ENCODE measurements at places on chromosomes 12 and 14.

DNA sequence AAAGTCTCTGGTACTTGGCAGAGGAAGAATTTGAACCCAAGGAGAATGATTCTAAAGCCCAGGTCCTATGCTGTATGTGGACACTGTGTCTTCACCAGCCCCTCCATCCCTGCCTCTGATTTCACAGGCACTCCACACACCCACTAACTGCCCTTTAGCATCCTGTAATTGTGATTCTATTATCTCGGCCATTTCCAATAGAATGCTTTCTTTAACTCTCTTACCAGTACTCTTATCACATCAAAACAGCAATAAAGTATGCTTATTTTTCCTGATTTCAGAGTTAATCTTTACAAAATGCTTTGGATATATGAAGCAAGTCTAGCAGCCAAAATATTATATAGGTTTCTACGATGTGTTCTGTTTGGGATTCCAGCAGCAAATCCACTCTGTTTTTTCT, 37.9 kb upstream of the BTG1 start:
- DNase-seq: no peak

GRCh38 chr12:49503674-49504180, 35.1 kb upstream of the KCNH3 start:
- DNase-seq: no peak

GRCh38 chr14:89000007-89000942, 175.8 kb downstream of the TTC8 start:
- DNase-seq: no peak

GRCh38 chr12:42182394-42182793, 37.7 kb upstream of the GXYLT1 start:
- DNase-seq: no peak

DNA sequence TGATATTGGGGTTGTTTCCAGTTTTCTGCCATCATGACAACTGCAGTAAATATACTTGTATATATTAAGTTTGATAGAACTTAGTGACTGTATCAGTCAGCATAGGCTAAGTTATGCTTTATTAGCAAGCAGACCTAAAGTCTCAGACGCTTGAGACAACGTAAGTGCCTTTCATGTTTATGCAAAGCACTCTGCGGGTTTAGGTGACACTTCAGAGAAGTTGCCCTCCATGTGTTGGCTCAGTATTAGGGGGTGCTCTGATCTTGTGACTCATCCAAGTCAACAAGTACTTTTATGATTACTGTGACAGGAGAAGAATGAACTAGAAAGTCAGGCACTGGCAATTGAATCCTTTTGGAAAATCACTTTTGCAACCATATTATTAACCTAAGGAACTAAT, 13.3 kb upstream of the OTOGL start:
- DNase-seq: no peak

- no peak for DNase-seq
These were observed 18.6 kb downstream of the BRF1 start for GRCh38 chr14:105282098-105282725.

DNA sequence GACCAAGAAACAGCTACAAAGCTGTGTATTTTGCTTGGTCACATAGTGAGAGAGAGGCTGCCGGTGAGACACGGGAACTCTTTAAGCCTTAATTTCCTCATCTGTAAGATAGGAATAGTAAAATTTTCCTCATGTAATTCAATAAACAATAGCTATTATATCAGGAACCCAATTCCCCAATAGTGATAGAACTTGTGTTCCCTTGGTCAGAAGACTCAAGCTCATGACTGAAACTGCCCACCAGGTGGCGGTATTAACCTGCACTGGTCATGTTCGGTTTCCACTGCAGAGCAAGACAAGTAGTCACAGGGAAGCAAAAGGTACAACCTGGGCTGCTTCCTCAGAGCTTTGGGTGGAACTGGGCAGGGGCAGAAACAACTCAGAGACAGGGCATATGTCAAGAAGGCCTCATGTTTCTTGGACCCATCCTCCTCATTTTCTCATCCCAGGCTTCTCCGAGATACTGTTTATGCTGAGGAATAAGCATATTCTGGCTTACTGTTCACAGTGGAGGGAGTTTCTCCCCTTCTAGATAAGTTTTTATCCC, 4.2 kb upstream of the AJUBA start:
- peak; percentile 82 for DNase-seq

DNA sequence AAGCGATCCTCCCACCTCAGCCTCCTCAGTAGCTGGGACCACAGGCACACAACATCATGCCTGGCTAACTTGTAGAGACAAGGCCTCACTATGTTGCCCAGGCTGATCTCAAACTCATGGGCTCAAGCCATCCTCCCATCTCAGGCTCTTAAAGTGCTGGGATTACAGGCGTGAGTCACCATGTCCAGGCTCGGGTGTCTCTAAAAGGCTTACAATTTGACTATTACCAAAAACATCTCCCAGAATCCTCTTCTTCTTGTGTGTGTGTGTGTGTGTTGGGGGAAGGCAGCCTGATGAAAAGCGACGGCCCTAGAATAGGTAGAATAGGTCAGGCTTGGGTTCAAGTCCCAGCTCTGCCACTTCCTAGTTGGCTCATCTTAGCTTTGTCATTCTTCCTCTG, 16.8 kb downstream of the MSI1 start:
- DNase-seq: no peak

GRCh38 chr12:43893670-43894069, 57.8 kb downstream of the TMEM117 start:
- no peak for DNase-seq

DNA sequence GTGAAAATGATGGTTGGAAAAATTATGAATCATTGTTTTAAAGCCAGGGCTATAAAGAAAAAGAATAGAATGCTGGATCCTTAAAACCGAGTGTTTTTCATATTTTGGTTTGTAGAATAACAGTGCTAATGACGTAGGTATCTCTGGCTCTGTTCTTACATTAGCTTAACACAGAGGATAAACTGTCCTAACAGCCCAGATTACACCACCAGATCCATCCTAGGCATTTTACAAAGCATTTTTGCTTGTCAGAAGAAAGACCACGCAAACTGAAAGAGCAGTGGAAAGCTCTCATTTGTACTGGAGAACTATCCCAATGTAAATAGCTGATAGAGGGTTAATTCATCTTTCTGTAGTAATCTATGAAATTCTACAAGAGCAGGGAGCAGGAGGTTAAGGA, 13.6 kb downstream of the IFT81 start:
- no peak for DNase-seq

GRCh38 chr12:470133-470532, 10.4 kb downstream of the B4GALNT3 start:
- no peak for DNase-seq

DNA sequence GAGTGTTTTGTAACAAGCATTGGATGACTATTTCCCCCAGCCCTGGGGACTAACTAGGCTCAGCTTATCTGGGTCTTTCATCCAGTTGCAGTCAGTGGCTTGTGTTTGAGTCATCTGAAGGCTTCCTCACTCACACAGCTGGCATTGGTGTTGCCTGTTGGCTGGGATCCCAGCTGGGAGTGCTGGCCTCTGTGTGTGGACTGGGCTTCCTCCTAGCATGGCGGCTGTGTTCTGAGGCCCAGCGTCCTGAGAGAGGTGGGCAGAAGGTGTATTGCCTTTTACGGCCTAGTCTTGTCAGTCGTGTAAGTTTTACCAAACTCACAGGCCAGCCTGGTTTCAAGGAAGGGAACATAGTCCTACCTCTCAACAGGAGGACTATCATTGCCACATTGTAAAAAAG, 28.3 kb upstream of the PPP2R5C start:
- DNase-seq: no peak

DNA sequence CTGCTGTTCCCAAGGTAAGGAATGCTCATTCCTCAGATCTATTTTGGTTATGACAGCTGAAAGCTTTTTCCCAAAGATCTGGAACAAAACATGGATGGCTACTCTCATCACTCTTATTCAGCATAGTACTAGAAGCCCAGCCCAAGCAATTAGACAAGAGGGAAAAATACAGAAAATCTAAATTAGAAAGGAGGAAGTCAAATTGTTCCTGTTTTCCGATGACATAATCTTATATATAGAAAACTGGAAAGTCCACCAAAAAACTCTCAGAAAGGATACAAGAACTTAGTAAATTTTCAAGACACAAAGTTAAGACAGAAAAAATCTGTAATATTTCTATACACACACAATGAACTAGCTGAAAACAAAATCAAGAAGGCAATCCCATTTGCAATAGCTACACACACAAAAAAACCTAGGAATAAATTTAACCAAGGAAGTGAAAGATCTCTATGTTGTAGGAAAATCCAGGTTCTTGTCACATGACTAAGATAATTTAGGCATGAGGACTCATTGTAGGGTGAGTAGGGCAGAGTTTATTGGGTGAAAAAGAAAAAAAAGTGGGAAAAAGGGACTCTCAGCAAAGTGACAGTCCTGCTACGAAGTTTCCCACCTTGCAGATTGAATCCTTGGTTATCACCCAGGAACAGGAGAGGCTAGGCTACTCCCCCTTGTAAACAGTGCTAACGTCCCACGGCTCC, 28.6 kb upstream of the KLRB1 start:
- DNase-seq: no peak

GRCh38 chr14:36362648-36363047, 42.2 kb upstream of the MBIP start:
- DNase-seq: no peak

DNA sequence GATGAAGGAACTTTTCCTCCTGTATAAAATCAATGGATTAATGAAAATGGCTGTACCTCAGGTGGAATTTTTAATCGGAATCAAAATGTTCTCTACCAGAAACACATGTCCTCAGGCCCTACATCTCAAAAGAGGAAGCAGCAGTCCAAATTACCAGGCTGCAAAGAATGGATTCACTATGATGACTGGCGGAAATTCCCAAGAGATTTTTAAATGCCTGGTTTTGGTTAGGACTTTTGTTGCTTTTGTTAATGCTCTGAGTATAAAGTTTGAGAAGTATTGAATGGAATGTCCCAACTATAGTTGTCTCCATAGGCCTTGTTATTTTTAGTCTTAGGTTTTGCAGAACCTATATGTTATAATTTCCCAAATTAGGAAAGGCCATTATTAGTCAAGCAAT, 11.2 kb upstream of the IFNG start:
- no peak for DNase-seq

DNA sequence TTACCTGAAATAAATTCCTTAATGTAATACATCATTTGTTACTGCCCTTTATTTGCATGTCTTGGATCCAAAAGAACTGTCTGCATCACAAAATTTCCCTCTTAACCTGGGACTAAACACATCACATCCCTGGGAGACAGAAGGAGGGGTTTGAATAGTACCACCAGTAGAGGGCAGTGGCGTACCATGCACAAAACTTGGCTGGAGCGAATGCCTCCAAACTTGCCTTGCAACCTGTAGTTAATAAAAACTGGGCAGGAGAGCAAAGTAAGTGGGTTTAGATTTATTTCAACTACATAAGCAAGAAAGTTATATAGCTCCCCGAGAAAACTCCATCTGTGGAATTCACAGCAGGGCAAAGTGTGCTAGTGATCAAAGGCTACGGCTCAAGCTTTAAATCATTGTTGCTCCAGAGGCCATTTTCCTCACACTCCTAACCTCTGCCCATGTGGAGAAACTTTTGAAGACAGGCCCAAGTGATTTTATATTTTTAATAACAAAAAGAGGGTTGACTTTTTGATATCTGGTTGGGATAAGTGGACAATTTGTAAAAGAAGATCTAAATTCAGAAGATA, 1176.7 kb upstream of the SEL1L start:
- no peak for DNase-seq

DNA sequence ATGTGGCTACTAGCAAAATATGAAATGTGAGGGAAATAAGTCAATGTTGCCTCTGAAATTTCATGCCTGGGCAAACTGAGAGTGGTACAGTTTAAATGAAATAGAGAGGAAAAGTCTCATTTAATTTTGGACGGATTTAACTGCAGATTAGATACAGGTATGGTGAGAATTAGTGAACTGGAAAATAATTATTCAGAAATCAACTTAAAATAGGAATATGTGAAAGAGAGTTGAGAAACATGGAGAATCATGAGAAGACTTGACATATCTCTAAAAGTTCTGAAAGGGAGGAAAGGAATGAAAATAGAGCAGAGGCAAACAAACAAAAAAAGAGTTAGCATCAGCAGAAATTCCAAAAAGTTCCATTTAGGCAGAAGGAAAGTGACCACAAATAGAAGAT, 33.5 kb upstream of the BMAL2 start:
- no peak for DNase-seq

GRCh38 chr12:55935738-55936151, 4.8 kb downstream of the DGKA start:
- DNase-seq: no peak

- no peak for DNase-seq
These were observed 95.3 kb downstream of the RIMBP2 start for GRCh38 chr12:130620756-130621155.

DNA sequence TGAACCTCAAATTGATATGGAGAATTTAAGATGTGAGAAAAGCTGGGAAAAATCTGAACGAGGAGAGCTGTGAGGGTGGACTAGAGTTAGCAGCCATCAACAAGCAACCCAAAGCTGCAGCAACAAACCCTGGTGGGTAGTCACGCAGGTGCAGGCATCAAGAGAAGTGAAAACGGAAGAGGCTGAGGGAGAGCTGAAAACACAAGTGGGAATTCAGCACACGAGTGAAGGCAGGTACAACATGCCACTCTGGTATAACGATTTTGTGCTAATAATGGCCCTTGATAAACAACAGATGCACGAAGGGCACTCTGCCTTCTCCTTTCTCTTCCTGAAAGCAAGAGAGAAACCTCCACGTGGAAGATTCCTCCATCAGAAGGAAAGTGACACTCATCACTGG, 11.5 kb downstream of the TCL1B start:
- DNase-seq: no peak

GRCh38 chr12:65784289-65785015, 39.8 kb upstream of the HMGA2 start:
- no peak for DNase-seq

DNA sequence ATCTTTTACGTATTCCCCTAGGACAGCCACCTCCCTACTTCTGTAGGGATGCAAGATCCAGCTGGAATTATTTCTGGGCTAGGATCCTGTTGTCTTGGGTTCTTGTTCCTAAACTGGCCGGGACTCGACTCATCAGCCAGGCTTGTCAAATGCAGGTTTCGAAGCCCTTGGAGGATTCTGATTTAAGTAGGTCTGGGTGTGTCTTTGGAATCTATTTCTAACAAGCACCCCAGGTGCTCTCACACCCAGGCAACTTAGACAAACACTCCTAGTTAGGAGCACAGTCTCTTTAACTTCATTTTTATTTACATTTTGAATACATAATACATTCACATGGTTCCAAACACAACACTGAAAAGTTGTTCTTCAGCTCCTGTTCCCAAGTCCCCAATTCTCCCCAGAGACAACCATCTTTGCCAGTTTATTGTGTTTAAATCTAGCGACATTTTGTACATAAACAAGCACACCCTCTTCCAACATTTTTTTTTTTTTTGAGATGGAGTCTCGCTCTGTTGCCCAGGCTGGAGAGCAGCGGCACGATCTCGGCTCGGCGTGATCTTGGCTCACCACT, 20.9 kb downstream of the MORN3 start:
- no peak for DNase-seq

- DNase-seq: peak; percentile 75
These were observed at the start of the genes POLE and PXMP2 for GRCh38 chr12:132687211-132688164. Gene POLE (minus strand): TSS chr12:132687342. CDS start chr12:132687315, 27 bp downstream. Gene PXMP2 (plus strand): TSS chr12:132687587. CDS start chr12:132687671, 84 bp downstream.

GRCh38 chr14:28754209-28754985, 12.2 kb upstream of the FOXG1 start:
- DNase-seq: no peak

All from activated CD8-positive, alpha-beta memory T cell treated with anti-CD3 and anti-CD28 coated beads for 1 hour (primary cell).